ENCODE measurements at places on chromosomes 11 and 22. TPM values are rescaled to one million over a fixed set of nuclear protein-coding genes. Genes with fewer than 3 reads are reported as not detected.

Gene SLC22A9
- total RNA-seq, result not detected

Gene CD3E
- total RNA-seq, result 1.7 TPM

Gene MRPL17
- total RNA-seq, result 35.2 TPM

Gene TRPM5
- total RNA-seq, result 0.11 TPM

Gene UBQLNL
- 1.3 TPM for total RNA-seq

Gene FGF3
- not detected for total RNA-seq

Gene RDX
- total RNA-seq, result 133 TPM

Gene APOBEC3F
- 32.3 TPM for total RNA-seq

Gene GDPD4
- not detected for total RNA-seq

- no peak for DNase-seq
Observed at GRCh38 chr11:131633921-131634715, 263.7 kb downstream of the NTM start.

DNA sequence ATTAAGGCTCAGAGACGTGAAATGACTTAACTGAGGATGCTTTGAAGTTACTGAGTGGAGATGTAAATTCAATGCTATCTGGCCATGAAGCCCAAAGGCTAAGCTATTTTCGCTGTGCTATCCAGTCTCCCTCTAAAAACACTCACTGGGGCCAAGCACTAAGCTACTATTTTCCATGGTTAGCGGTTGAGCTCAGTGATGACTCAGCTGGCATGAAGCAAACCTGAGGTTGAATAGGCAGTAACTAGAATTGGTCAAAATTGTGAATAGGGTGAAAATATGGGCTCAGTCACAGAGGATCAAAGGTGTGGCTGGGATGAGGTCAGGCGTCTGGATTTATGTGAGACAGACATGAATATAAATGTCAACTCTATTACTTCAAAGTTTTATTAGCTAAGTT is 564.2 kb upstream of the KIRREL3 start:
- DNase-seq, result no peak

GRCh38 chr11:61762223-61762615 is 9.8 kb downstream of the MYRF start:
- DNase-seq, result no peak

DNA sequence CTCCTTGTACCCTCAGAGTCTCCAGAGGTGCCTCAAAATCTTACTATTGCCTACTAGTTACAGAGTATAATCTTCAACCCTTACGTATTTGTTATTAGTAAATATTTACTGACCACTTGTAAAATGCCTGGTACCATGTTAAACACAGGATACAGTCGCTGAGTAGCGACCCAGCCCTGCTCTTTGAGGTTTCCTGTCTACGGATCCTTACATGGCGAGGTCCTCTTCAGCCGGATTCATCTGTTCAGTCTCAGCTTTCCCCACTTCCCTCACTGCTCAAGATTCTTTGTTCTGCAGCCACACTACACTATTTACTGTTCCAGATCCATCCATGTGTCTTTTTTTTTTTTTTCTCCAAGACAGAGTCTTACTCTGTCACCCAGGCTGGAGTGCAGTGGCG is 13.2 kb upstream of the TTC36 start:
- DNase-seq, result no peak

DNA sequence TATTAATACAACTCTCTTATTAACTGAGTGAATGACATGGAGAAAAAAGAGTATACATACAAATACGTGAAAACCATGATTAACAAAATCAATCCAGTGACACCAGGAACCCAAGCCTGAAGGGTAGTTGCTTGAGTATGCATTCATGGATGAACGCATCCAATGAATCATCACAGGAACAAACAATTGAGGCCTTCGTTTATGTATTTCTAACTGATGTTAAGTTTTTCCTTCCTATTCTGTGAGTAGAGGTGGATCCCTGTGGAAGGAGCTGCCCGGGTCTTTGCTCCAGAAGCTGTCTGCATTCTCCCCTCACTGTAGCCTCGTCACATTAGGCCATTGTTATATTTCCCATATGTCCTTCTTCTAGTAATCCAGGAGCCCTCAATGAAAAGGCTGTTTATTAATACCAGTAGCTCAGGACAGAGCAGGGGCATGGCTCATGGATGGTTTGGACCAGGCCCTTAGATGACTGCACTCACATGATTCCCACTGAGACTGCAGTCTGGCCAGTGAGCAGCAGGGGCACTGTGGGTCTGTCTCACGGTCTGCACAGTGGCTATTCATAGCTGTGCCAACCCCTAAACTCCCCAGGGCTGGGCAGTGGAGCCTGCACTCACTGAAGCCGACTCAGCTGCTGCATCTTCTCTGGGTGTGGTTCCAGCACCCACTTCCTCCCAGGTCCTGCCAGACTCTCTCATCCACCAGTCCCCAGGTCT is 128.1 kb upstream of the TOP3B start:
- no peak for DNase-seq

DNA sequence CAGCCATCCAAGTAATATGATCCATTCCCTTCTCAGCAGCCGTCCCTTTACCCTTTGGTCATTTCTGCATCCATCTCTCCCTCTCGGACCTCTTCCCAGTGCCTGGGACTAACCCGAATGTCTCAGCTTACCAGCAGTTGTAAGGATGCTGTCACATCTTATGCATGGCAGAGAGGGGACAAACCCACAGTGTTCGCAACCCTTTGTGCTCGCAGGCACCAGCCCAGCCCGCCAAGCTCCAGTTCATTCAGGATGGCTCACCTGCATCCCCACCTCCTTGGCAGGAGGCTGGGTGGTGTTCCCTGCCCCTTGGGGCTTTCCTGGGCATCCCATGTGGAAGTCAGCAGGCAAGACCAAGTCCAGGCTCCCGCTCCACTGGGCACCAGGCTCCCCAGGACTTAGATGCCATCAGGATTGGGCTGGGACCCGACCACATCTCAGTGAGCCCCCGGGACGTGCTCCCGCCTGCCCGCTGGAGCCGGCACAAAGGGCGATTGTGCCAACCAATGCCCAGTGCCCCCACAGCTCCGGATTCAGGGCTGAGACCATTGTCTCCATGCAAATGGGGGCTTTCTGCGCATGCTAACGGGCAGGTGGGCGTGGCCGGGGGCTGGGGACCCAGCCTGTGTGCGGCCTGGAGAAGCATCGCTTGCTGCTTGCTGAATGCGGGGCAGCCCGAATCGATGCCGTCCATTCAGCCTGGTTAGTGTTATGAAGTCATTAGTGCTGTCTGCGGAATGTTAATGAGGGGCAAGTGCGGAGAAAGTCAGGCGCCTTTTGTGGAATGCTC is 108.6 kb downstream of the KCNQ1OT1 start:
- peak; percentile 8 for DNase-seq

DNA sequence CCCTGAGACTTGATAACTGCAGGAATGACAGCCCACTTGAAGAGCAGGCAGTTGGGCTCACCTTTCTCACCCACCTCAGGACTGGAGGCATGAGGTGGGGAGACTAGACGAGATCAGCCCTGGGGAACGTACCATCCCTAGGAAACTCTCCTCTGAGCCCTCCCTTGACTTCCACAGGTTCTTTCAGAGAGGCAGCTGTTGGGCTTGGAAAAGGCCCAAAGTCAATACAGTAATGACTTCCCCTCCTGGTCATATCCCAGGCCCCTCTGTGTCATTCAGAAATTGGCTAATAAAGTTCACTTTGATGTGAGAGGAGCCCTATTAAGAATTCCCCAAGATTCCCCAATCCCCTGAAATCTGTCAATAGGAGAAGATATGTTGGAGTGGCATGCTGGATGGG is 5.8 kb upstream of the NECTIN1 start:
- no peak for DNase-seq

GRCh38 chr11:128497061-128497775 is 90.1 kb downstream of the ETS1 start:
- DNase-seq, result peak; percentile 46

DNA sequence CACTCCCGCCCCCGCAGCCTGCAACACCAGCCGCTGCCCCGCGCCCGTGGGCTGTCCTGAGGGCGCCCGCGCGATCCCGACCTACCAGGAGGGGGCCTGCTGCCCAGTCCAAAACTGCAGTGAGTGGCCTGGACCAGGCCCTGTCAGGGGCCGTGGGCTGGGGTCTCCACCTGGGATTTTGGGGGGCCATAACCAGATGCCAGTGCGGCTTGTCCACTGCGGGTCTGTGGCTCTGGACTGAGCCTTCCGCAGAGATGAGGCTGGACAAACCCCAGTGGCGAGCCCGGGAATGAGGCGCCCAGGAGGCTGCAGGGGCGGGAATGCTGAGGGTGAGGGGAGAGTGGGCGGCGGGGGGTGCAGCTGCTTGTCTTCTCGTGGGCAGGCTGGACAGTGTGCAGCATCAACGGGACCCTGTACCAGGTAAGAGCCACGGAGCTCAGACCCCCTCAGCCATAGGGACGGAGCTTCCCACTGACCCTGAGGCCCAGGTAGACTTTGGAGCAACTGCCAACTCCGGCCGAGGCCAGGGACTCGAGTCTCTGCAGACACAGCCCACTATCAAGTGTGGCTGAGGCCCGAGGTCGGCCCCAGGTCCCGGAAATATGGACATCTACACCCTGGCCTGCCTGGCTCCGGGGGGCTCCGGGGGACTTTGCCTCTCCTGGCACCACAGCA is 24.8 kb upstream of the MUC5B start:
- peak; percentile 14 for DNase-seq

GRCh38 chr22:45537734-45538181 is 35.1 kb downstream of the FBLN1 start:
- DNase-seq, result peak; percentile 70

DNA sequence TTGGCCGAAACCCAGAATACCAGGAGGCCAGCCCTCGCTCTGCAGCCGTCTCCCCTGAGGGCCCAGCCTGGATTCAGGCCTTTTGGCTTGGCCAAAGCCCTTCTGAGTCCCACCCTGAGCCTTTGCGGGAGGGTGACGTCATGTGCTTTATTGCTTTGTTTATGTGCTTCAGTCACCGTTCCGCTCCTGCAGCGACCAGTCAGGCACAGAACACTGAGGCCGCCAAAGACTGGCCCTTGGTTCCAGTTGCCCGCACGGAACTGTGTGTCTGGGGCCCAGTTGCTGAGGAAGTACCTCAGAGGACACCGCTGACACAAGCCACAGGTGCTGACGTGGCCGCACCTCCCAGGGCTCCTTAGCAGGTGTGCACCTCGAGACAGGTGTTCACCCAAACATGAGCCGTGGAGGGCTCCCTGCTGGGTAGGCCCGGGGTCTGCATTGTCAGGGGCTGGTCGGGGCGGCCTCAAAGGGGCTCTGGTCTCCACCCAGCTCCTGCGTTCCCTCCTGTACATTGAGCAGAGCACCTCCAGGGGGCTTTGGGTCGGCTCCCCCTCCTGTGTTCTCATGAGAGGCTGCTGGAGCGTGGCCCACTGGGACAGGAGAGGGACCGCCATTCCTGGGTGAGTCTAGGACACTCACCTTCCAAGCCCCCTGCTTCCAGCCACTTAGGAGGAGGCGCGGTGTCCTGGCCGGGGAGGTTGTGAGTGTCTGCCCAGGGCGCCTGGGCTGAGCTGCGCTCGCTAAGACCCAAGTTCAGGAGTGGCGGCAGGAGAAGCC is 376.8 kb downstream of the TBC1D22A start:
- DNase-seq, result no peak

DNA sequence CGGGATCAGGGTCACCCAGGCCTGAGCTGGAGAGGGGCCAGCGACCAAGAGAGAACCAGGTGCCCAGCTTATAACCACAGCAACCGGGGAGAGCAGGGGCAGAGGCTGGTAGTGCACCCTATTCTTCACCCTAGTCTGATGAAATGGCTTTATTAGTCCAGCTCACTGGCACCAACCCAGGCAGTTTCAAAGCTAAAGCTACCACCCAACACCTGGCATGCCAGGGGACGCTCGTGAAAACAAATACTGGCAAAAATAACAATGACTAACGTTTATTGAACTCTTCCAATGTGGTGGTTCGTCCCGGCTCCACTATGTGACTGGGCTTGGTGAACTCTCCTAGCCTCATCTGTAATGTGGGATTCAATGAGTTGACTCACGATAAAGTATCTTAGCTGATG is 30.6 kb downstream of the SCGB1A1 start:
- no peak for DNase-seq

All from ovary (tissue), 10 donors.